ENCODE measurements at places on chromosomes 4 and X.

GRCh38 chr4:102792361-102792936 is 31.7 kb upstream of the MANBA start:
- DNase-seq = no peak

DNA sequence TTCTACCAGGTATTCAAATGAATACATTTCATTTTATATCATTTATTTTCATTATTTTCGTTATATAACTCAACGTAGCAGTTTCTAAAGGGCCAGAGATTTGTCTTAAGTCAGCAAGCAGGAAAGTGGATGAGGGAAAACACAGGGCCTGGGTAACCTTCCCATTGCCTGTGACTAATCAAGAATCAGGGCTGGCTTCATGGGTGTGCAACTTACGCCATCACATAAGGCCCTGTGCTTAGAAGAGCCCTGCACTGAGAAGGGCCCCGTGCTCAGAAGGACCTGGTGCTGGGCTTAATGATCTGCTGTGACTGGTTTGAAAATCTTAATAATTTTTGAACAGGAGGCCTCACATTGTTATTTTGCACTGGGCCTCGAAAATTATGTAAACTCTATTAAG is 65.4 kb upstream of the FAM9C start:
- no peak for DNase-seq

DNA sequence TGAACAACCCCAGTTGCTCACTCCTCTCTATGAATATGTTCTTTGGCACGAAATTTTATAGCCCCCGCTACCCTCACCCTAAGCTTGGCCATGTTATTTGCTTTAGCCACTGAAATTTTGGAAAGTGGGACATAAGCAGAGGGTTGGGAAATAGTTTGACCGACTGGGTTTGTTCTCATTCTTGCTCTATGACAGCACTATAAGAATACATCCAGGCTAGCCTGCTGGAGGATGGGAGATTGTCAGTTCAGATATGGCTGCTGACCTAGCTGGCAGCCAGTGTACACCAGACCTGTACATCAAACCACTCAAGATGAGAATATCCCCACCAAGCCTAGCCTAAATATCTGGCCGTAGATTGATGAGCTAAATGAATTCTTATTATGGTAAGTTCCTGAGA is 298.1 kb downstream of the PDGFC start:
- no peak for DNase-seq

GRCh38 chr4:117986321-117986720 is 48.0 kb upstream of the NDST3 start:
- DNase-seq = no peak

DNA sequence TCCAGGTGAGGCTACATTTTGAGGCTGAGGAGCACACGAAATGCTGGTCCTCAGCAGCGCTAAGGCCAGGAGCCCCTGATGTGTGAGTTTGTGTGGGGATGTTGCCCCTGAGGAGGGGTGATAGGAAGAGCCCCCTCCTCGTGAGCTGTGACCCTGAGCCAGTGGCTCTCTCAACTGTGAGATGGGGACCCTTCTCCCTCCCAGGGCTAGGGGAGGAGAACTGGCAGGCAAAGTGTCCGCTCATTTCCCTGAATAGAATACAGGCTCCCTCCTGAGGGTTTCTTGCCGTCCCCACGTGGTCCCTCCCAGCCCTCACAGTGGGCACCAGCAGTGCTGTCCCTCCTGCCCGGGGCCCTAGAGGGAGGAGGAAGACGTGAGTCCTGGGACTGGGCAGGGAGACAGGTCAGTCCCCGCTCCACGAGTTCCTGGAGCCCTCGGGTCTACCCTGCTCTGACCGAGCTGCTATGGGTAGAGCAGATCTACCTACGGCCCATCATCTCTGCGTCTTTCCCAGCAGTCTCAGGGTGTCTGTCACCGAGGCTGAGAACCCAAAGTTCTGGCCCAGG is 21.0 kb upstream of the TBC1D14 start:
- DNase-seq = no peak

DNA sequence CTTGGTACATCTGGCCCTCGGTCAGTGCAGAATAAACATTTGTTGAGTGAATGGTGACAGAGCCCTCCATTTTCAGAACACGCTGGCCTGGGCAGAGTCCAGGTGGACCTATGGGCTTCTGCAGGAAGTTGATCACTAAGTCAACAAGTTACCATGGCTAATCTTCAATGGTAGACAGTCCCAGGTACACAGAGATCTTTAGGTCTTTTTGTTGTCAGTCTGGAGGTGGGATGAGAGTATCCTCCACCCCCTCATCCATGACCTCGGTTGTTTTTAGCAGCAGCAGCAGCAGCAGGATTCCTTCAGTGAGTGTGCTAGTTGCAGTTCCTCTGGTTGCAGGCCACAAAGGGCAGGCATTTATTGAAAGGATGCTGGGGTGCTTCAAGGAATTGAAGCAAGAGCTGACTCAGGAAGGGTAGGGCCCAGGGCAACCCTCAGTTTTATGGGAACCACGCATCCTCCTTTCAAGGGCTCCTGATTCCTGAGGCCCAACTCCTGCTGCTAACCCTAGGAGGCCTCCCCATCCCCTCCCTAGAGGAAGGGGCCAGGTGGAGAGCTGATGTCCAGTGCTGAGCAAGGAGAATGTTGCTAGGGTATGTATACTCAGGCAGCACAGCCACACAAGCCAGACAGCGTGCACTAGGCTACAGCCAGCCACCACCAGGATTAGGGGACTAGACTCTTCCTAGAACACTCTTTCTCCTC is 1.7 kb upstream of the USP27X start:
- no peak for DNase-seq

GRCh38 chrX:11739776-11740175 is 18.3 kb upstream of the MSL3 start:
- no peak for DNase-seq

DNA sequence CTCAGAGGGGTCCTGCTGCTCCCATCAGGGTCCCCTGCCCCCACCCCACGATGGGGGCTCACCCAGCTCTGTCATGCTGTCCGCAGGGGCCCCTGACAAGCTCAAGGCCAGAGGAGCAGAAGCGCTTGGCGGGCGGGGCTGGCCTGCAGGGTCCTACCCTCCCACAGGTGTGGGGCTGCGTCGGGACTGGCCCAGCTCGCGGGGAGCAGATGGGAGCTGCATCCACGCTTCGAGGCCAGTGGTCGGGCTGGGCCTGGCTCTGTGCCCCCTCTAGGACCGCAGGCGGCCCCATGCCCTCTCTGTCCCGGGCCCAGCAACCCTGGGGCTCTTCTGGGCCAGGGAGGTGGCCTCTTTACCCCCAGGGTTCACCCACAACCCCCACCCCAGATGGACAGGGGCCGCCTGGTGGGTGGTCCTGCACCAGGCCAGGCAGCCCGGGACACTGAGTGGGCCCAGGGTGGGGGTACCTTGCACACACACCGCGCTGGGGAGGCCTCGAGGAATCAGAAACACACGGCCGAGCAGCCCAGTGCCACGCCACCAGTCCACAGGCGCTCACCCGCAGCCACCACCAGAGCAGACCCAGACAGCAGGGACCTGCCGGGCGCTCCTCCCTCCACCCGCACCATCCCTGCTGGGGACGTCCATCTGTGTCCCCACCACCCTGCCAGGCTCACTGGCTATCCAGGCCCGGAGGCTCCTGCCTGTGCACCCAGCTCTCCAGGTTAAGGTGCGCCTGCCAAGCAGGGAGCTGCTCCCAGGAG is 30.0 kb downstream of the TACC3 start:
- no peak for DNase-seq

DNA sequence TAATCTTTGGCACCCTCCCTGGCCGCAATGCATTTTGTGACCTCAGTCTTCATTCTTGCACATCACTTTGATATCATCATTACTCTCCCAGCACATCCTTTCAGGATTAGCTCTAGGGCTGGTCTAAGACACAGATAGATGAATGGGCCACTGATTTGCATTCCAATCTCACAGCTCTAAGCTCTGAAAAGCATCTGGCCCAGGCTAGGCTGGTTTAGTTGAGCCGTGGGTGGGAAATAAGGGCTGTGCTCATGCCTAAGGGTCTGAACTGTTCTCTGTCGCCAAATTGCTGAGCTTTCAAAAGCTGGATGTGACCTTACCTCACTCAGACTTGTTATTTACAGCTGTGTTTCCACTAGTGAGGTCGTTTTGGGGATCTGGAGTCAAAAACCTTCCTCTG is 30.0 kb upstream of the SLC9A7 start:
- DNase-seq = no peak

DNA sequence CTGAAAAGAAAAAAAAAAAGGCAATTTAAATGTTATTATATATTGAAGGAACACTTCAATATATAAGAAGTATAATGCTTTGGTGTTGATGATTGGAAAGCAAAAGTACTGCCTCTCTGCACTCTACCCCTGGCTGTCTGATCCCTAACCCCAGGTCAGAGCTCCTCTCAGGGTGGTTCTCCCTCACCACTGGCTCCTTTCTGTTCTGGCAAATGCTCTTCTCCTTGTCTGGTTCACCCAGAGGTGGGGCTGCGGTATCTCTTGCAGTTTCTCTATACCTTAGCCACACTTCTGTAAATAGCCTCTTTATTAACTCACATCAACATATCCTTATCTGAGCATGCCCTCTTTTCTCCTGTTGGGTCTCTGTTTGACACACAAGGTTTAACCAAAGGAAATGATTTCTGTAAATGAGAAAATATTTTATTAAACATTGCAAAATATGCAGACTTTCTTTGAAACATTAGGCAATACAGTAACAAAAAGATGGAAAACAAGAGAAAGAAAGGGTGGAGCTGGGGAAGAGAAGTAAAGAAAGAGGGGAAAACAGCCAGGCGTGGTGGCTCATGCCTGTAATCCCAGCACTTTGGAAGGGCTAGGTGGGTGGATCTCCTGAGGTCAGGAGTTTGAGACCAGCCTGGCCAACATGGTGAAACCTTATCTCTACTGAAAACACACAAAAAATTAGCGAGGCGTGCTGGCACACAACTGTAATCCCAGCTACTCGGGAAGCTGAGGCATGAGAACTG is 45.7 kb downstream of the ING2 start:
- no peak for DNase-seq

DNA sequence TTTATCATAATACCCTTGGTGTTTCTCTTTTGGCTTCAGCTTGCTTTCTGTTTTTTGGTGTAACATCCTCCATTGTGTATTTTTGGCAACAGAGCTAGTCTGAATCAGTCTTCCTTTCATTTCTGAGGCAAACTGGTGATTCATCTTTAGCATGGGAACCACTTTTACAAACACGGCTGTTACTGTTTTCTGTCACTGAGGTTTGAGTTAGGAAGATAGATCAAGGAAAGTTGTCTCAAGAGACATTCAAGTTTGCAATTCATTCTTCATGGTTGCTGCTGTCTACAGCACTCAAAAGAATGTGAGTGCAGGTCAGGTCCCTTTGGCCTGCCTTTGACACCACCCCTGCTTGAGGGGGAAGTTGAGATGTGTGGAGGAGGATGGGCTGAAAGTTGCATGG is 36.3 kb downstream of the IL21 start:
- no peak for DNase-seq

DNA sequence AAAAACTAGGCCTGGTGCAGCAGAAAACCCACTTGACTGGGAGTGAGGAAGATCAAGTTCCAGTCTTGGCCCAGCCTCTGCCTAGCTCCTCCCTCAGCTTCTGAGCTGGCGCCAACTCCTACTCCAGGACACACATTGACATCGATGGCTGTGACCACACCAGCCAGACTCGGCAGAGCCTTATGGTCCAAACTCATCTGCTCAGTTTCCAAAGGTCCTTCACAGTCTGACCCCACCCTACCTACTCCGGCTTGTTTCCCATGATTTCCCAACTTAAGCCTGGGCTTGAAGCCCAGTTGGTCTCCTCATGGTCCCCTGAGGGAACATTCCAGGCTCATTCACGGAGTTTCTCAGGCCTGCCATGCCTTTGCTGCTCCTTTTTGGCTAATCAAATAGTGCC is 10.1 kb downstream of the ELF4 start:
- DNase-seq = no peak

DNA sequence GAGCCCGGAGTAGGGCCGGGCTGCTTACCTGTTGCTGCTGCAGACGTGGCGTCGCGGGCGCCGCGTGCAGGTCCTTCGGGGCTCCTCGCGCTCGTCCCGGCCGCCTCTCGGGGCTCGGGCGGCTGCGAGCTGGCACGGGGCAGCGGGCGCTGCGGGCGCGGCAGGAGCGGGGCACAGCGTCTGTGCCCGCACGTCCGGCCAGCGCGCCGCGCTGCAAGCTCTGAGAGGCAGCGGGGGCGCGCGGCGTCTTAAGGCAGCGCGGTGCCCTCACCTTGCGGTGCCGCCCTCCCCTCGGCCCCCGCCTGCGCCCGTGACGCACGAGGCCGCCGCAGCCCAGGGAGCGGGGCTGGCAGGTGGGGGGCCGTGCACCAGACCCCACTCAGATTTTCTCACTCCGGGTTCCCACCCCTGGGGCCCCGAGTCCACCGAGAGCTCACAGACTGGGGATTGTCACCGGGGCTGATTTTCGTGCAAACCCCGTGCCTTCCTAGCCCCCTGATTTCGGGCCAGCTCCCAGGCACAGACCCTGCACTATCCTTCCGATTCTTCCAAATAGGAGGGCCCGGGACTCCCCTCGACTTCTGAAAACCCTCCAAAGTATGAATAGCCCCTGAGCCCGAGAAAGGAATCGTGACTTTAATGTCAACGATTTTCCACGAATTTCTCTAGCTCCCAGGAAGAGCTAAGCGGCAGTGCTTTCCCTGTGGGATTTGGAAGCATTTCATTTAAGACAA is at the start of gene GPR101:
GPR101 (minus strand) TSS at position 222 of the 734 bp plus-strand sequence. CDS start 2,321 bp downstream, outside the sequence.
- no peak for DNase-seq

- DNase-seq = no peak
These were observed 247.0 kb downstream of the C4orf33 start for GRCh38 chr4:129342819-129343408.

GRCh38 chr4:39472396-39472795 is 13.5 kb downstream of the LIAS start:
- no peak for DNase-seq

DNA sequence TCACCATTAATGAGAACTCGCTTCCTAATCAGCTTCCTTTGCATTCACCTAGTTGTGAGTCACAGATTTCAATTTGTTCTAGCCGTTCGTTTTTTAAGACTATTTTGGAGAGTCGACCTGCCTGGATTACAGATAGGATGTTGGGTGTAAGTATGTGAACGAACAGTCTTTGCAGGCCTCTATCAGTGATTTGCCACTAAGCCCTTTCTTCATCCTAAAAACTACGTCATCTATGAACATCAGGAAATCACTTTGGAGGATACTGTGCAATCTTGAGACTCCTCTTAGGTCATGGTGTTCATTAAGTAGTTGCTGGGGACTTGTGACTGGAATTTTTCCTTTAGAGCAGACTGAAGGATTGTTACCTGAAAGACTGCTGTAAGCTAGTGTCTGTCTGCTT is 1.1 kb downstream of the POLA1 start:
- DNase-seq = no peak

Data from stimulated activated CD4-positive, alpha-beta T cell treated with anti-CD3 and anti-CD28 coated beads, Interleukin-1b, Interleukin-23, amount 100 ng/mL, for 24 hours (primary cell).